ENCODE measurements at places on chromosomes 2 and 18.

DNA sequence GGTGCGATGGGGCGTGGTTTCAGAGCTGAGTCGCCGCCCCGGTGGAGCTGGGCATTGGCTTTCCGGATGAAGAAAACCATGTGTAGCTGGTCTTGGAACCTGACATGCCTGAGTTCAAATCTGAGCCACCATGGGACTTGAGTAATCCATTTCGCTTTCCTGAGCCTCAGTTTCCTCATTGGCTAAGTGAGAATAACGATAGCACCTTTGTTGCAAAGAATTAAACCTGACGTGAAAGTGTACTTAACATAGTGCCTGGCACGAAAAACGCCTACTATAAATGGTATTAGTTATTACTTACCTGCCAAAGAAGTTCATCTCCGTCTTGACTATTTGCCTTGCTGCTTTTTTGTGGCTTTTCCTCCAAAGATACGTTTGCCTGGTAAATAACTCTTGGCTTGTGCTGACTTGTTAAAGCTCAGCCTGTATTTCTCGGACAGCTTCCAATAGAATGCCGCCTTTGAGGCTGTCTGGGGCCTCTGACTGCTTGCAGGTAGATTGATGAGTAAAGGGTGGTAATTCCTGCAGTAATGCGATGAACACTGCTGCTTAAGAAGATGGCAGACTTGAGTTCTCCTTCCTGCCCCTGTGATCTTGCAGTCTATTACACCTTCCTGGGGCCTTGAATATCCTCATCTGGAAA, 1.3 kb downstream of the CDCA7 start:
- no peak for DNase-seq

- no peak for DNase-seq
These were observed 413.6 kb downstream of the PTH2R start for GRCh38 chr2:208820014-208820688.

- DNase-seq = no peak
These were observed 6.8 kb downstream of the MEIS1 start for GRCh38 chr2:66441581-66442320.

DNA sequence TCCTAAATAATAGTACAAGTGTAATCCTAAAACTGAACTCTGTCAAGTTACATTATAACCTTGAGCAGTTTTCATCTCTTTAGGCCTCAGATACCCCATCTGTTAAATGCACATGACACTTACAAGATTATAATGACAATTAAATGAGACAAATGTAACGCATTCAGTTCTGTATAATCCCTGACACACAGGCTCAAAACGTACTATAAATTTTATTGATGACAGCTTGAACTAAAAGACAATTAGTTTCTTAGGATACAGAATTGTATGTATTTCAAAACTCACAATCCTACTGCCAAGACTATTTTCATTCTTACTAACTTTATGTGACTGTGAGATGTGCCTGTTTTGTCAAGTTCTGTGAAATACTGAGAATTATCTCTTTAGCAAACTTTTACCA, 56.2 kb downstream of the GFPT1 start:
- no peak for DNase-seq

DNA sequence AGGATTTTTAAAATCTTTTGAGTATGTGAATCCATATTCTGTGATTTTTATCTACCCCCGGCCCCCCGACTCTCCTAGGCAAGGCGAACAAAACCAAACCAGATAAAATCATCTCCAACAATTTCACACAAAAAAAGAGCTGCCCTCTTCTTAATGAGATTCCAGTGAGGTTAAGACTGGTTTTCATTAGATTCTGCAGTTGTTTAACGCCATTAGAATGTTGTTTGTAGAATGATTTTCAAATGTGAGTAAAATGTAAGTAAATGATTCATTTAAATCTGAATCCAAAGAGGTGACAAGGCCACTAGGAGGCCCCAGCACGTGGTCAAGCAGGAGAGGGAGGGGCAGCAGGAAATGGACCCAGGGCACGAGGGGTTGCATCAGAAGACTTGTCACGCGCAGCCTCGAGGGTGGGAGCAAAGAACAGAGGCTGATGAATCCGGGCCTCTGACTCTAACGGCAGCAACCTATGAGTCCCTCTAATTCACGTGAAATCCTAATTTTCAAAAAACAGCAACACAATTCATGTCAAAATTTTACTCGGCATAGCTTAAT, 24.3 kb upstream of the KLHL29 start:
- no peak for DNase-seq

- DNase-seq = no peak
These were observed 102.3 kb downstream of the TCF4 start for GRCh38 chr18:55485666-55486065.

DNA sequence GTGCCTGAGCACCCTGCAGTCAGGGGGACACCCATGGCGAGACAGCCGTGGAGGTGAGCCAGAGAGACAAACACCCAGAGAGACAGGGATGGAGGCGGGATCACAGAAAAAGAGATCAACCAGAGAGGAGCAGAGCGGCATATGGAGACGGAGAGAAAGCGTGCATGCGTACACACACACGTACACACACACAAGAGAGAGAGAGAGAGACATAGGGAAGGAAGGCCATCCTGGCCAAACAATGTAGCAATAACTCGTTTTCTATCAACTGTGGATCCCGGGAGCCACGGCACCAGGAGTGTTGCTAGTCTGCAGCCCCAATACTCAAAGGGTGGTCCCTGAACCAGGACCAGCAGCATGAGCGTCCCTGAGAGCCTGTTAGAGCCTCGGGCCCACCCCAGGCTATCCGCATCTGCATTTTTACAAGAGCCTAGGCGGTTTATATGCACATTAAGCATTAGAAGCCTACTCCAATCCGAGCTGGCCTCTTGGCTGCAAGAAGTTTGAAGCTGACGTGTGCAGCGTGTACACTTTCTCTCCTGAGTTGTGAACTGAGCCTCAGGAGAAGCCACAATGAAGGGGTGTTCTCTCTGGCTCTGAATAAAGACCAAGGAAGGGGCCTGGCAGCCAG, 50.1 kb upstream of the MYCN start:
- DNase-seq = no peak

- DNase-seq = no peak
These were observed 24.2 kb downstream of the PRPF40A start for GRCh38 chr2:152693033-152693432.

GRCh38 chr2:176601066-176601465, 331.8 kb downstream of the MTX2 start:
- no peak for DNase-seq

DNA sequence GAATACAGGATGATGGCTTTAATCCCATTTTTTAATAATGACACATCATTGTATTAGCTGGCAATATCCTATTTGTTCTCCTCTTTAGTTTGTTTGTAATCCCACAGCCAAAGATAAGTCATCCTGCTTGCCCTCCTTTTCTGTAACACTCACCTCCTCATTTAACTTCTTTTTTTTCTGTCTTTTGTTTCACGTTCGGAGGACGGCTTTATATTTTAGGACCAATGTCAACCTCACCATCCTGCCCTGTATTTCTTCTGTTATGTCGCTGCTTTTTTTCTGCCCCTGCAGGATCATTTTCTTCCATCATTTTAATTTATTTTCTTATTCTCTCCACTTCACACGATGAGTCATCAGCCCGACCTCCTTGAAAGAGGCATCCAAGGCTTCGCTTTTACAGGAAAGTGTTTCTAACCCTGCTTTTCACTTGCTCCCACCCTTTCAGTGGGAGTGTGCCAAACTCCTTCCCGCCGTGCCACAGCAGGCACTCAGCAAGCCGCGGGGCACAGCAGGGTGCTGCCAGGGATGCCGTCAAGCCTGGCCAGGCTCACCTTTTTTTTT, 11.4 kb downstream of the RAB31 start:
- no peak for DNase-seq

- DNase-seq = no peak
These were observed 157.6 kb downstream of the LRATD1 start for GRCh38 chr2:14790041-14790640.

DNA sequence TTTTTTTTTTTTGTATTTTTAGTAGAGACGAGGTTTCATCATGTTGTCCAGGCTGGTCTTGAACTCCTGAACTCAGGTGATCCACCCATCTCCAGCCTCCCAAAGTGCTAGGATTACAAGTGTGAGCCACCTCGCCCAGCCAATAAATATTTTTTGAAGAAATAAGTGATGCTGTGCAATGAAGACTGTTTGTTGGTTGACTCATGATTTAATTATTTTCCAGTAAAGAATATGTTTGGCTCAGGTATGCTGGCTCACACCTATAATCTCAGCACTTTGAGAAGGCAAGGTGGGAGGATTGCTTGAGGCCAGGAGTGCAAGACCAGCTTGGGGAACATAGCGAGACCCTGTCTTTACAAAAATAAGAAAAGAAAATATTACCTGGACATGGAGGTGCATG, 41.8 kb upstream of the LPIN2 start:
- DNase-seq = no peak

DNA sequence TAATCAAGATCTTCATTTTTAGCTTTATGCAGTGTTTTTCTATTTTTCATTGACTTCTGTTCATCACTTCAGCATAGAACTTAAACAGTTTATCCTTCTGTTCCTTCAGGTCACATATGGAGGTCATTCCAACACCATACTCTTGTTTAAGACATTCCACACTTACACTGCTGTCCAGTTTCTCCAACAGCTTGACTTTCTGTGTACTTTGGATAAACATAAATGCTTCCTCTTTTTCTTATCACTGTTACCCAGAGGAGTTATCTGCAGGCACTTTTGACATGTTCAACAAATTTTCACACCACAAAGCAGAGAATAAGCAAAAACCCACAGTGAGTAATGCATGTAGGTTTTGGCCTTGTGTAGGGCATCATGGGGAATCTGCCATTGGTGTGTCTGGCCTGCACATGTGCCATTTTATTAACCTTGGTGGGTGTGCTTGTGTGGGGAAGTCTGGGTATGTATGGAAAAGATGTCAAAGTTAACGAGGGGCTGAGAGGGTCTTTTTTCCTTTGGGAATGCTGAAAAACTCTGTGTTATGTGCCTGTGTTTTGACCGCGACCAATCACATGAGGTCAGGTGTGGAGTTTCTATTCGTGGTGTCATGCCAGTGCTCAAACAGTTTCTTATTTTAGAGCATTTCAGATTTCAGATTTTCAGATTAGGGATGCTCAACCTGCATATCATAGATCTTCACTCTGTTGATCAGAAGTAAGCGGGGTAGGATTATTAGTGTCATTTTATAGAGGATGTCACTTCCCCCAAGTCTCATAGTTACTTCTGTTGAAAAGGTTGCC, 53.9 kb upstream of the ACVR1 start:
- no peak for DNase-seq

Measured in activated CD4-positive, CD25-positive, alpha-beta regulatory T cell (primary cell).